ENCODE measurements at places on chromosomes 3 and 15.
A peak's percentile ranks its signal among the peaks of the same experiment; 100 is the strongest.

DNA sequence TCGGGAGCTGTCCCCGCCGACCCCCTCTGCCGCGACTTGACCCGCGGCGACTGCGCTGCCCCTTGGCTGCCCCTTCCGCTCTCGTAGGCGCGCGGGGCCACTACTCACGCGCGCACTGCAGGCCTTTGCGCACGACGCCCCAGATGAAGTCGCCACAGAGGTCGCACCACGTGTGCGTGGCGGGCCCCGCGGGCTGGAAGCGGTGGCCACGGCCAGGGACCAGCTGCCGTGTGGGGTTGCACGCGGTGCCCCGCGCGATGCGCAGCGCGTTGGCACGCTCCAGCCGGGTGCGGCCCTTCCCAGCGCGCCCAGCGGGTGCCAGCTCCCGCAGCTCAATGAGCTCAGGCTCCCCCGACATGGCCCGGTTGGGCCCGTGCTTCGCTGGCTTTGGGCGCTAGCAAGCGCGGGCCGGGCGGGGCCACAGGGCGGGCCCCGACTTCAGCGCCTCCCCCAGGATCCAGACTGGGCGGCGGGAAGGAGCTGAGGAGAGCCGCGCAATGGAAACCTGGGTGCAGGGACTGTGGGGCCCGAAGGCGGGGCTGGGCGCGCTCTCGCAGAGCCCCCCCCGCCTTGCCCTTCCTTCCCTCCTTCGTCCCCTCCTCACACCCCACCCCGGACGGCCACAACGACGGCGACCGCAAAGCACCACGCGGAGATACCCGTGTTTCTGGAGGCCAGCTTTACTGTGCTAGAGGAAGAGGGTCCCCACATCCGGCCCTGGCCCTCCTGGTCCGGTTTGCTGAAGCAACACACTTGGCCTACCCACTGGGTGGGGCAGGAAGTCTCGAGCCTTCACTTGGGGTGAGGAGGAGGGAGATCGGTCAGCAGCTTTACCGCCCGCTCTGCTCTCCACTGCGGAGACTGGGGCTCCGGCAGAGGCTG, at the start of gene RASSF1:
RASSF1 (minus strand) TSS at position 389 of the 882 bp plus-strand sequence; CDS start at position 358, 31 bp downstream.
- DNase-seq: no peak

DNA sequence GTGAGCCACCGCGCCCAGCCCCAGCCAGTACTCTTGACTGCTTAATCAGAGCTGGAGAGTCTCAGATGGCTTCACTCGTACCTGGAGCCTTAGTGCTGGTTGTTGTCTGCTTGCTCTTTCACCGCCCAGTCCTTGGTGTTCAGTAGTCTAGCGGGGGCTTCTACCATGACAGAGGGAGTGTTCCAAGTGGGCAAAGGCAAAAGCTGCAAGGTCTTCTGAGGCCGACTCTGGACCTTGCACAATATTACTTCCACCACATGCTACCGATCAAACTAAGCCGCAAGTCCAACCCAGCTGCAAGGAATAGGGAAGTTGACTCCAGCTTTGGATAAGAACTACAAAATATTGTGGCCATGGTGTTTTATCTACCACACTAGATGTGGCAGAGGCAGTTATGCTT, 6.6 kb downstream of the PARL start:
- DNase-seq: no peak

DNA sequence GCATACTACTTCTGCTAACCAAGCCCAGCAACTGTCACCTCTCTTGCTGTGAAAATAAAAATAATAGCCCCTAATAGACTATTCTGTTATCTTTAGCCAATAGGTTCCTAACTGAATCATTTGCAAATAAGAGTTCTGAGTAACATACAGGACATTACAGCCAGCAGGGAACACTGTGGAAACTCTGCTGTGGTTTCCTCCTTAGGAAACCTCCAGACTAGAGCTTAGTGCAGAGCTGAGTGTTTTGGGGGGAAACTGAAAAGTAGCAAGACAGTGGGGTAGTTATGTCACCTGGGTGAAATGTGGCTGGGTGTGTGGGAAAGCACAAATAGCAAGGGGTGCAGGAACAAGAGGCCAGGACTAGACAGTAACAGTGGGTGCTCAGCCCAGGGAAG, 32.4 kb downstream of the DZIP1L start:
- DNase-seq: no peak

DNA sequence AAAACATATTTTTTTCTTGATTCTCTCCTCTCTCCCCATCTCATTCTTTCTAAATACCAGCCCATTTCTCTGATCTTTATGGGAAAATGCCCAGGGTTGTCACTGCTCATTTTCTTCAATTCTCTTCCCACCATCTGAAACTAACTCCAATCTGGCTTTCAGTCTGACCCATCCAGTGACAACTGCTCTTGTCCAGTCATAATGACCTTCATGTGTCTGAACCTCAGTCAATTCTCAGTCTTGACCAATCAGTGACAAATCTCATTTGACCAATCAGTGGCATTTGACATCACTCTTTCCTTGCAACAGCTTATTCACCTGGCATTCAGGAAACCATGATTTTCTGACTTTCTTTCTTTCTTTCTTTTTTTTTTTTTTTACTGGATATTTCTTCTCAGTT, 15.1 kb downstream of the VEPH1 start:
- DNase-seq: no peak

DNA sequence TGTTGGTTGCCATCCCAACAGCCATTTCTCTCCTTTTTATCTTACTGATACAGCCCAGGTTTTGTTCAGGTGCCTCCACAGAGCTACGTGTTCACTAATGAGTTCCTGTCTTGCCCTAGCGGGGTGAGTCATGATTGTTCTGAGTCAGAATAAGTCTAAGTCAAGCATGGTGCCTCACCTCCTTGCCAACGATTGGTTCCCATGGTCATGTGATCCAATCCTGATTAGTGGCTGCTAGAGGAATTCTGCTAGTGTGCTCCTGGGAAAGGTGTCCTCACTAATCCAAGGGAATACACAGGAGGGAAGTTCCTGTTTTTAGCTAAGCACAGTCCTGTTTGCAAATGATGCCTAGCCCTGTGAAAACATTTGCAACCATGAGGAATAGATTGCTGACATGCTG, 99.8 kb downstream of the NSUN3 start:
- peak; percentile 14 for DNase-seq

- no peak for DNase-seq
These were observed 9.2 kb upstream of the MUC4 start for GRCh38 chr3:195820901-195821300.

GRCh38 chr3:162443376-162443775, 946.8 kb downstream of the OTOL1 start:
- no peak for DNase-seq

DNA sequence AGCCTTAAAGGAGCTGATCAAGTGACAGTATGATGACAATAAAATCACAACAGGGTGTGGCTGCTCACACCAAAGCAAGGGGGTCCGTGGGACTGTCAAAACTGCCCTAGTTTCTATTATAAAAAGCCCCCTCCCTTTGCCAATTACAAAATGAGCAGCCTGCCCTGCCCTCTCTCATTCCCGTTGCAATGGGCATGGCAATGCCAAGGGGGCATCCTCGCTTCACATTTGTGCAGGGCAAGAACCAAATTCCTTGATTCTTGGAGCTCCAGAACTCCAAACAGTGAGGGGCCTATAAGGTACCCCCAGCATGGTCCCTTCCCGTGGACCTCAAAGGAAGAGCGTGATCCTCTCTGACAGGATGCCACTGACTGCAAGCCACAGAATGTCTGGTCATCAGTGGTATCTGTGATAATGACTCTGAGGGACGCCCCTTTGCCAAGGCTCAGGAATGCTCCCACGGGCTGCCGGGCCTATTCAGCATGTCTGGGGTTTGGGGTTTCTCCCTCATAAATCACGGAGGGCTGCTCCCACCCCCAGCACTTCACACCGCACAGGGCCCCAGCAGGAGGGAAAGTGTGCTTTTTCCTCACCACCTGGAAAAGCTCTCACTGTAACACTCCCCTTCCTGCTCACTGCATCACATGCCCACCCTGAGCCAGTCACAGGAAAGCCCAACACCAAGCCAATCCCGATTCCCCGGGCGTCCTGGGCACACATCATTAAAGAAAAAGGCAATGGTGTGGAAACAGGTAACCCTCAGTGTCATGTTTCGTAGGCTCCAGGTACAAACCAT, 105.1 kb upstream of the TRPM1 start:
- DNase-seq: no peak

DNA sequence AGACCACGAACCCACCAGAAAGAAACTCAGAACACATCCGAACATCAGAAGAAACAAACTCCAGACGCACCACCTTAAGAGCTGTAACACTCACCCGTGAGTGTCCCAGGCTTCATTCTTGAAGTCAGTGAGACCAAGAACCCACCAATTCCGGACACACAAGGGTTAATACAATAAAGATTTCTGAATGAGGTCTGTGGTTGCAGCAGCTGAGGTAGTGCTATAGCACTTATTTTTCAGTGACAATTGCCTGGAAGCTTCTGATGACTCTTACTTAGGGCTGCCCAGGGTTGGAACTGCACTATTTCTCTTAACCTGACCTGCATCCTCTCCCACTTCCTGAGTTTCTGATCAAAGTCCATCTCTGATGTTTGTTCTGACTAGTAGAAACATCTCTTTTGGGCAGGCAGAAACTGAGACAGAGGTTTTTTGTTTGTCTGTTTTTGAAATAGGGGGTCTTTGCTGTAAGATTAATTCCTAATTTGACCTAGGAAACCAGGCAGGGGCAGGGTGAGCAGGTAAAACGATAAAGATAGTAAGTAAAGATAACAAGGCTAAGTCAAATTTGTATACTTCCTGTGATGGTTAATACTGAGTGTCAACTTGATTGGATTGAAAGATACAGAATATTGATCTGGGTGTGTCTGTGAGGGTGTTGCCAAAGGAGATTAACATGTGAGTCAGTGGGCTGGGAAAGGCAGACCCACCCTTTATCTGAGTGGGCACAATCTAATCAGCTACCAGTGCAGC, 169.1 kb downstream of the GAP43 start:
- DNase-seq: no peak

GRCh38 chr3:165434516-165434915, 238.3 kb upstream of the SLITRK3 start:
- no peak for DNase-seq

GRCh38 chr3:59709702-59710553, 660.1 kb upstream of the CFAP20DC start:
- no peak for DNase-seq

DNA sequence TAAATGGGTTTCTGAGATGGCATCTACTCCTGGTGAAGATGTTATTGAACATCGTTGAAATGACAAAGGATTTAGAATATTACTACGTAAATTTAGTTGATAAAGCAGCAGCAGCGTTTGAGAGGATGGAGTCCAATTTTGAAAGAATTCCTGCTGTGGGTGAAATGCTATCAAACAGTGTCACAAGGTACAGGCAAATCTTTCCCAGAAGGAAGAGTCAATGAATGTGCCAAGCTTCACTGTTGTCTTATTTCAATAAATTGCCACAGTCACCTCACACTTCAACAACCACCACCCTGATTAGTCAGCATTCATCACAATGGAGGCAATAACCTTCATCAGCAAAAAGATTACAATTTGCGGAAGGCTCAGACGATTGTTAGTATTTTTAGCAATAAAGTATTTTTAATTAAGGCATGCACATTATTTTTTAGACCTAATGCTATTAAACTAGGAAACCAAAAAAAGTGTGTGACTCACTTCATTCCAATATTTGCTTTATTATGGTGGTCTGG, 142.8 kb downstream of the UNC13C start:
- no peak for DNase-seq

DNA sequence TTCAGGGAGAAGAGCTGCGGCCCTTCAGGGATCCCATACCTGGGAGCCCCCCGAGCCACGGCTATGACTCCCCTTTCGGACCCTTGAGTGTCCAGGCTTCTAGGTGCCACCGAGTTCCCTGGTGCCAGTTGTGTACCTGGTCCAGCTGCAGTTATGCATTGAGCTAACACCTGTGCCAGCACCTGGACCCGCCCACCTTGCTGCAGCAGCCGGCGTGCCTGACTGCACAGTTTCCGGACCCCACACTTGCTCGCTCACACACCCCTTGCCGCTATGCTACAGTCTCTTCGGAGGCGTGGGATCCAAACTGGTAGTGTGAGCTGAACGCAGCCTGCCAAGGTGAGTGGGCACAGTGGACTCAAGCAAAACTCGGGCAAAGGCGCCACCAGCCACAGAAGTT, 284.5 kb upstream of the ROBO1 start:
- DNase-seq: no peak

DNA sequence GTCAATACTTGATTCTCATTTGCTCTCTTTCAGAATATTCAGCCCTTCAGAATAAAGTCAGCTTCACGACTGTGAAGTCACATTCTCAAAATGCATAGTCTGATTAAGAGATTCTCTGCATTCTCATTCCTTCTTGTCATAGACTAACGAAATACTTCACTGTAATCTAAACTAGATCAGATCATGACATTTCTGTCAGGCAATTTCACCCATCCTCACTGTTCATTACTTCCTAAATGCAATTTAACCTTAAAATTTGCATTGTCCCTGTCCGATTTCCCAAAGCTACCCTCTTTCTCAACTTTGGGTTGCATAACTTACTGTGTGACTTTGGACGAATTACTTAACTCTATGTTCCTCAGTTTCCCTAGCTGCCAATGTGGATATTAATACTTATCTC, 6.2 kb downstream of the RPL22L1 start:
- no peak for DNase-seq

GRCh38 chr3:62597491-62597890, 224.1 kb upstream of the FEZF2 start:
- no peak for DNase-seq

GRCh38 chr3:188890572-188891270, 281.1 kb upstream of the TPRG1 start:
- no peak for DNase-seq

DNA sequence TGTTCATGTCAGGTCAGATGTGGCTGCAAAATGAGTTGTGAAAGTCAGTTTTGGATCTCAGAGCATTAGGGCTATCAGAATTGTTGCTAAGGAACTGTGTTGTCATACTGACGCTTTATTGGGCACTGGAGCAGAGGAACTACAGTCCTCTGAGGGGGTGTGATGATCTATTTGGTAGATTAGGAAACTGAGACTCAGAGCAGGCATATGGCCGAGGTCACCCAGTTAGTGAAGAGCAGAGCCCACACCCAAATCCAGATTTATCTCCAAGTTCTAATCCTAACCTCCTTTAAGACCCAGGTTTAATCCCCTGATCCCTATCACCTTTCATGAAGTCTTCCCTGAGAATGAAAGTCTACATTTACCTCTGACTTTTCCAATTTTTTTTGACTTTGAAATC, 25.6 kb upstream of the GLCE start:
- no peak for DNase-seq

DNA sequence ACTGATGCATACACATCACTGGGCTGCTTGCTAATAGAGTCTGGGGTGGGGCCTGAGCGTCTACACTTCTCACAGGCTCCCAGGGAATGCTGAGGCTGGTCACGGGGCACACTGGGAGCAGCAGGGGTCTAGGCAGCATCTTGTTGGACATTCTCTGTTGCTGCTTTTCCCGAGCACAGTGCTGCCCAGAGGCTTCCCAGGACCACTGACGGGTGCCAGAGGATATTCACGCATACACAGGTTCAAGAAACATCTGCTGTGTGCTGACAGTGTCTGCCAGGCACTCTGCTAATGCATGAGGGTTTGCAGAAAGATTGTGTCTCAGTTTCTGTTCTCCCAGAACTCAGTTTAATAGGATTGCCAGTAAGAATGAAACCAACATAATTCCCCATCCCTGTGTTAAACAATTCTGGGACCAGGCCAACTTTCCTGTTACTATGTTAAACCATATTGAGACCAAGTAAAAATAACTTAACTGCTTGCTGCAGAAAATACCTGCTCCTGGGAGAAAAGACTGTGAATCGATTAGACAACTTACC, 23.9 kb upstream of the BCL2L10 start:
- DNase-seq: no peak

All from Caco-2 (cell line).